Stimulated activated CD4-positive, alpha-beta T cell treated with anti-CD3 and anti-CD28 coated beads, TNF-alpha, amount 100 ng/mL, for 24 hours (primary cell): ENCODE measurements at places on chromosomes 4 and X.

DNA sequence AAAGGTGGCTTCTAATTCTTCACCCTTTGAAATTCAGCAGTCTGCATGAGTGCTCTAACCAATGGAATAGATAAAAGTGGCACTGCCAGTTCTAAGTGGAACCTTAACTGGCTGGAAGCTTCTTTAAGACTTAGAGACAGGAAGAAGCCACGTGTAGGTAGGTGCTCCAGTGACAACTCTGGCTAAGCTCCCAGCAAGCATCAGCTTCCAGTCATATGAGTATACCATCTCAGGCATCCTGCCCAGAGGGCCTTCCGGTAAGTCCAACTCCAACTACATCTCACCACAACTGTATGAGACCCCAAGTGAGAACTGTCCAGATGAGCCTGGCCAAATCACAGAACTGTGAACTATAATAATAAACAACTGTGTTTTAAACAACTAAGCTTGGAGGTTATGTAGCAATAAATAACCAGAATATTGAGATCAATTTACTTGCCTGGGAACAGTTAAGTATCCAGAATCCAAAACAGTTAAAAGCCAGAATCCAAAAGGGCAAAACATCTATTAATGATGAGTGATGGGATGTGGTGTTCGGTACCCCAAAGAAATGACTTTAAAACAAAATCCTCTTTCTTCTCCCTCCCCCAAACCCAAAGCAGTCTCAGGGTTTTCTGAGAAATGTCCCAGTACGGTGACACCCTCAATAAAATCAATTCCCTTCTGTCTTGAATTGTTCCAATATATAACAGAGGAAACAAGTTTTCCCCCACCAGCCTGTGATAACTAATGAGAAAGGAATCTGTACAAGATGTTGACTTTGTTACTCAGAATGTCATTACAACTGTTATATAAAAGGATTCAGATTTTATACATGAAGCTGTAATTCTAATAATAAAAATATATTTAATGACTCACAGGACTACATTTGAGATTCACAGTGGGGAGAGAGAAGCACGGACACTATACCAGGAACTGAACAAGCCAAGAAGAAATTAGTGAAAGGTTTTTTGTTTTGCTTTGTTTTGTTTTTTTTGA is 4.2 kb downstream of the TSPAN5 start:
- DNase-seq: no peak

DNA sequence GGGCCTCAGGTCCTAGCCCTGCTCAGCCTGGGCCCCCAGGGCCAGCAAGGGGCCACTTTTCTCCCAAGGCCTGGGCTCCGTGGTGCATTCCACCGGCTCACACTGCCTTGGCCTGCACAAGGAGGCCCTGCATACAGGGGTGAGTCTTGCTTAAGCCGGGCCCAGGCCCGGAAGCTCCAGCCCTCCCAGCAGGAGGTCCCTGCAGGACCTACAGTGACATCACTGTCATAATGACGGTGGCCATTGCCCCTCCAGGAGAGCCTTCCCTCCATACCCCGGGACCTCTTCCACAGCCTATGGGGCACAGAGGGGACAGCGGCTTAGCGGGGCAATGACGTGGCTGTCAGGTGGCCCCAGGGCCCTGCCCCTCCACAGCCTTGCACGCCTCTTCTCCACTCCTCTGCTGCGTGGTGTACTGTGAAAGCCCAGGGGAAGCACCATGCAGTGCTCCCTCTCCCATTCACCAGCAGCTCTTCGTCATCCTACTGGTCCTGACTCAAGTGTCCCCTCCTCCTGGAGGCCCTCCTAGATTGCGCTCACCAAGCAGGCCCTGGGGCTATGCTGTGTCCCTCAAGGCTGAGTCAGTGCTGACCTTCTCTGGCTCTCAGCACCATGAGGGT is 32.3 kb upstream of the AFAP1 start:
- DNase-seq: no peak

- DNase-seq: no peak
These were observed 20.8 kb downstream of the CLCN4 start for GRCh38 chrX:10177601-10178000.

GRCh38 chr4:93842601-93843252 is 14.2 kb downstream of the ATOH1 start:
- DNase-seq: no peak

DNA sequence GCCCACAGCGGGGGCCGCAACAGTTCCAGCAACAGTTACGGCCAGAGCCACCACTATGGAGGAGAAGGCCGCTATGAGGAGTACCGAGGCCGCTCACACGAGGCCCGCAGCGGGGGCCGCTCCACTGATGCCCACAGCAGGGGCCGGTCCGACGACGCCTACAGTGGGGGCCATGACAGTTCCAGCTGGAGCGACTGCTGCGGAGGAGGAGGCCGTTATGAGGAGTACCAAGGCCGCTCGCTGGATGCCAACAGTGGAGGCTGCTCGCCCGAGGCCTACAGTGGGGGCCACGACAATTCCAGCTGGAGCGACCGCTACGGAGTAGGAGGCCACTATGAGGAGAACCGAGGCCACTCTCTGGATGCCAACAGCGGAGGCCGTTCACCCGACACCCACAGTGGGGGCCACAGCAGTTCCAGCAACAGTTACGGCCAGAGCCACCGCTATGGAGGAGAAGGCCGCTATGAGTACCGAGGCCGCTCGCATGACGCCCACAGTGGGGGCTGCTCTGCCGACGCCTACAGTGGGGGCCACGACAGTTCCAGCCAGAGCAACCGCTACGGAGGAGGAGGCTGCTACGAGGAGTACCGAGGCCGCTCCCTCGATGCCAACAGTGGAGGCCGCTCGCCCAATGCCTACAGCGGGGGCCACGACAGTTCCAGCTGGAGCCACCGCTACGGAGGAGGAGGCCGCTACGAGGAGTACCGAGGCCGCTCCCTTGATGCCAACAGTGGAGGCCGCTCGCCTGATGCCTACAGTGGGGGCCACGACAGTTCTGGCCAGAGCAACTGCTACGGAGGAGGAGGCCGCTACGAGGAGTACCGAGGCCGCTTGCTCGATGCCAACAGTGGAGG is 1.7 kb downstream of the RBMXL3 start:
- no peak for DNase-seq

DNA sequence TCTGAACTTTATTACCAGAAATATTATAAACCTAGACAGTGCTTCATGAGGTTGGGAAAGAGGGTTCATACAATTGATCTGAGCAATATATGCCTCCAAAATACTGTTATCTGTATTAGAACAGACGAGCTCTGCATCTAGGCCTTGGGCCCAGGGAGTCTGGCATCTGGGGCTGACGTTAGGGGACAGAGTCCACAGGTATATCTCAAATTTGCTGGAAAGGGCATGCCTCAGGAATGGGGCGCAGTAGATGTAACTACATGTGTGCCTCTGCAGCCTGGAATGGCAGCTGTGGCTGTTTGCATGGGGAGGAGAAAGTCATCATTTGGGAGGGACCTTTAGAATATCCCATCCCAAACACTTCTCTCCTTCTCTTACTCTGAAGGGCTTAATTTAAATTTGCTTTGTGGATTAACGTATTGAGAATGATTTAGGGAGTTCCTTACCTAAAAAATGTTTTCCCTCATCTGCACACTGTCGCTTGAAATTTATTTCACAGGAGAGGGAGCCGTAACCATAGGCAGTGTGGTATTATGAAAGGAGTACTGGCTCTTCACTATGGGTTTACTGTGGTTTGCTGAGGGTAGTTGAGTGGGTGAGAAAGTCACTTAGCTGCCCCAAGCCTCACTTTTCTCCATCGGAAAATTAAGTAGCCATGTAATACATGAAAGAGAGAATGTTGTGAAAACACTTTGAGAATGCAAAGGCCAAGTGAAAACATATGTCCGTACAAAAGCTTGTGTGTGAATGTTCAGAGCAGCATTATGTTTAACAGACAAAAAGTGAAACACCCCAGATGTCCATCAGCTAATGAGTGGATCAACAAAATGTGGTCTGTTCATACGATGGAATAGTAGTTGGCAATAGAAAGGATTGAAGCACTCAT is 5.9 kb downstream of the ADD1 start:
- no peak for DNase-seq

GRCh38 chrX:149198980-149199732 is 305.9 kb downstream of the IDS start:
- no peak for DNase-seq

- DNase-seq: no peak
These were observed 375.6 kb upstream of the SMIM31 start for GRCh38 chr4:164378361-164378760.

DNA sequence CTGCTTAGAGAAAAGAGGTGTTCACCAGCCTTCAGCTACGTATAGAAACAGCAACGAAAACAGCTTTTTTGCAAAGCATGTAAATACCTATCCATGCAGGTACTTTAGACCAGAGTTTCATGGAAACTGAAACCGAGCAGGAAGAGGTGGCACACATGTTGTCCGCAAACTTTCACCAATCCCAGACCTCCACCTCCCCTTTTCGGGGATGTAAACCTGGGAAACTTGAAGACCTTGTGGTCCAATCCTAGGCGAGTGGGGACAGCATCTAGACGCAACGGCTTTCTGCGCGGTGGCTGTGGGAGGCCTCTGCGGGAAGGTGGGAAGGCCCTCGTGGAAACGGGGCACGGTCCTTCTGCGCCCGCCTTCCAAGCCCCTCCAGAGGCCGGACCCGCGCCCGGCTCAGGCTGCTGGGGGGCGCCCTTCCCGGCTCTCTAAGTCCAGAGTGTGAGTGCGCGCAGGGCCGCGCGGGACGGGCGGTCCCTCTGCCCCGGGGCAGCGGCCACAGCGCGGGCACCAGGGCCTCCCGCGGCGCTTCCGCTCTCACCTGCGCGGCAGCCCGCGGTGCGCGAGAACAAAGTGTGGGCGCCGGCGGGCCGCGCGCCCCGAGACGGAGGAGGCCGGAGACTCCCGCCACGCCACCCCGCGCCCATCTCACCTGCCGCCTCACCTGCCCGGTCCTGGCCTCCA is 830 bp upstream of the SHROOM2 start:
- DNase-seq: no peak

DNA sequence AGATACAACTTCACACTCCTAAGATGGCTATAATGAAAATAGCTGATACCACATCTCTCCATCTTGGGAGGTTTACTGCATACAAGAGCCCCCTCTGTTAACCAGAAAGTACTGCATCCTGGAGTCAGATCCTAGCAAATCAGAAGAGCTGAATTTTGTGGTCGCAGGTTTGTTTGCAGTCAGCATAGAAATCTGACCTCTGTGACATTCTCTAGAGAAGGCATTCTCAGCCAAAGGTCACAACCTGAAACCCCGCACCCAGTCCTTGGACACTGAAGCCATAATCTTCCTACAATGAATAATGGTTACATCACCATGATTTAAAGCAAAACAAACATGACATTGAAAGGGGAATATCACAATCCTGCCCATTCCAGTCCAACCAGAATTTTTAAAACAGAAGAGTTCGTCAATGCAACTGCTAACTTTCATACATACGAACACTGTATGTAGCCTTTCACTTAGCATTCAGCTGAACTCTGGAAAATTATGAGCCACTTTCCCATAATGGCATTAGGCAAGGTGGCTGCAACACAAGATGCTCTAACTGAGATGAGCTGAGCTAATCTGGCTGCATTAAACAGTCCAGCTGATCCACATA is 17.6 kb downstream of the HS6ST2 start:
- no peak for DNase-seq

GRCh38 chrX:13506574-13506973 is 62.8 kb upstream of the EGFL6 start:
- peak; percentile 28 for DNase-seq

DNA sequence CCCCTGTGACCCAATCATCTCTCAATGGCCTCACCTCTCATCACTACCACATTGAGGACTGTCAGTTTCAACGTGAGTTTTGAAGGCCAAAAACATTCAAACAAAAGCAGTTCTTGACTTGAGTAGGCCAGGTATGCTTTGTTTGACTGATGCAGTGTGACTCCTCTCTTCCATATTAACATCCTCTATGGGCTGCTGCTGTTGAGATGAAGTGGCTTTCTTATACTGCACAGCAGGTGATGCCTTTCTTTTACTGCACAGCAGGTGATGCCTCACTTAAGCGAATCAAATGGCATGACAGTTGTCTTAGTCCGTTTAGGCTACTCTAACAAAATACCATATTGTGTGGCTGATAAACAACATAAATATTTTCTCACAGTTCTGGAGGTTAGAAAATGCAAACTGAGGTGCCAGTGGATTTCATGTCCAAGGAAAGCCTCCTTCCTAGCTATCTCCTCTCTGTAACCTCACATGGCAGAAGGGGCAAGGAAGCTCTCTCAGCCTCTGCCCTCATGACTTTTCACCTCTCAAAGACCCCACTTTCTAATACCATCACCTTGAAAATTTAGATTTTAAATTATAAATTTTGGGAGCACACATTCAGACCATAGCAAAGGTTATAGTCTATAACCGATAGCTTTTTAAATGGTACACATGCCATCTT is 2267.9 kb upstream of the AGA start:
- no peak for DNase-seq

GRCh38 chr4:149292425-149293007 is 523.1 kb downstream of the IQCM start:
- DNase-seq: no peak

DNA sequence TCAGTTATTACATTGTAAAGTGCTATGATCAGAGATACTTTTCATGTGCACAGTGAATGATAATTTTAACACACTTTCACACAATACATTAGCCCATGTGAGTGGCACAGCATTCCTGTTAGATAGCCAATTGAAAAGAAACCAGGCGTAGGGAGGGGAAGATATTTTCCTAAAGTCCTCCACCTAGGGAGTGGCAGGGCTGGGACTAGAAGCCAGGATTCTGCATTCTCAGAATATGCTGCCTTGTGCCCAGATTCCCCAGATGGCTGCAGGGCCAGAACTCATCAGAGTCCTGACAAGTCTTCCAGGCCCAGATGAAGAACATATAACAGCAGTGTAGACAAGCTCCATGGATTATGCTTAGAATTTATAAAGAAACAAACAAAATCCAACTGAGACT is 350.2 kb downstream of the AFF2 start:
- no peak for DNase-seq

DNA sequence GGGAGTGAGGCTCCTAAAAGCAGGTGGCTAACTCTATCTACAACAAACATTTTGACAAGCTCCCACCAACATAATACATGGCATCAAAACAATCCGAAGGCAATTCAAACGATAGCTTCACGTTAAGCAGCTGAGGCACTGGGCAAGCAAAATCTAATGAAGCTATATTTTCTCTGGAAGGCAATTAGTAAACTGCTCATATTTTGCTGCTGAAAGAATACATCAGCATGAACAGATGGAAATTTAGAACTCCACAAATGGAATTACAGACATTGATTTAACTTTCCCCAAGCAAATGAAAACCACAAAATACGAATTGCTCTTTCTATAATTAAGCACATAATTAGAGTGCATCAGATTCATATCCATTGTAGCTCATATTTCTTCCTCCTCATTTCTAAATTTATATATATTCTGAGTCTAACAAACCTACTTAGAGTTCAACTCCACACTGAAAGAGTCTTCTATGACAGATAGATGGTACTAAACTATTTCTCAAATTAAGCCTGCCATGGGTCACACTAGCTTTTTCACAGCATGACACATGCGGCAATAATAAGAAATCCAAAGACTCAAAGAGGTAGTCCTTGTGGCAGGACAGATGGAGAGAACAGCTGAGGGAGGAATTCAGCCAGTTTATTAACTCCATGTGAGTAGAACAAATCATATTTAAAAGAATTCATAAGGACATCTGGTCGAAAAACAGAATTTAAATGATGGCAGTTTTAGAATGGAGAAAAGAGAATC is 305.4 kb downstream of the MAPK10 start:
- no peak for DNase-seq
